Activated CD4-positive, alpha-beta T cell treated with anti-CD3 and anti-CD28 coated beads, Interleukin-2, amount 50 U/mL, for 4 hours (primary cell): ENCODE measurements at places on chromosomes 7 and 10.

DNA sequence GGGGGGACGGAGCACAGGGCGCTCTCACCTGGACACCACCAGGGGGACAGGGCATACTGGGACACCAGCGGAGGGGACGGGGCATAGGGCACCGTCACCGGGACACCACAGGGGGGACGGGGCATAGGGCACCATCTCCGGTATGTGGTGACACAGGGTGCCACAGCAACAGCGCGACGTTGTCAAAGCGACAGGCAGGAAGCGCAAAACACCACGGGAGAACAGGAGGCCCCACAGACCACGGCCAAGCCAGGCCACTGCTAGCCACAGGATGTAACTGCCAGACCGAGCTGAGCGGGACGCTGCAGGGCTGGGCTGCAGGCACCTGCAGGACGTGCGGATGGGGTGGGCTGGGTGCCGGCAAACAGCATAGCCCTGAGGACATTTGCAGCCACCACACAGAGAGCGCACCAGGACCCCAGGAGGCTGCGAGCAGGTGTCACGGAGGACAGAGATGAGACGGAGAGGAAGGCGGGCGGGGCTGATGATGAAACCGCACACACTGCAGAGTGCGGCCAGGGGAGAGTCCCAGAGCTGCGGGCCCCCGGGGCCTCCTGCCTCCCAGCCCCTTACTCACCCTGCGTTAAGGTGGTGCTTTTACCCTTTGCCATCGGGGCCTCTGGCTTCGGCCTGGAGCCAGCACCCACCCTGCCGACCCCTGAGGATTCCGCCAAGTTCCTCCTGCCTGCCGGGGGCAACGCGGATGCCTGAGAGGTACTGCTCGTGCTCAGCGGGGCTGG is 17.5 kb downstream of the MICALL2 start:
- no peak for DNase-seq

DNA sequence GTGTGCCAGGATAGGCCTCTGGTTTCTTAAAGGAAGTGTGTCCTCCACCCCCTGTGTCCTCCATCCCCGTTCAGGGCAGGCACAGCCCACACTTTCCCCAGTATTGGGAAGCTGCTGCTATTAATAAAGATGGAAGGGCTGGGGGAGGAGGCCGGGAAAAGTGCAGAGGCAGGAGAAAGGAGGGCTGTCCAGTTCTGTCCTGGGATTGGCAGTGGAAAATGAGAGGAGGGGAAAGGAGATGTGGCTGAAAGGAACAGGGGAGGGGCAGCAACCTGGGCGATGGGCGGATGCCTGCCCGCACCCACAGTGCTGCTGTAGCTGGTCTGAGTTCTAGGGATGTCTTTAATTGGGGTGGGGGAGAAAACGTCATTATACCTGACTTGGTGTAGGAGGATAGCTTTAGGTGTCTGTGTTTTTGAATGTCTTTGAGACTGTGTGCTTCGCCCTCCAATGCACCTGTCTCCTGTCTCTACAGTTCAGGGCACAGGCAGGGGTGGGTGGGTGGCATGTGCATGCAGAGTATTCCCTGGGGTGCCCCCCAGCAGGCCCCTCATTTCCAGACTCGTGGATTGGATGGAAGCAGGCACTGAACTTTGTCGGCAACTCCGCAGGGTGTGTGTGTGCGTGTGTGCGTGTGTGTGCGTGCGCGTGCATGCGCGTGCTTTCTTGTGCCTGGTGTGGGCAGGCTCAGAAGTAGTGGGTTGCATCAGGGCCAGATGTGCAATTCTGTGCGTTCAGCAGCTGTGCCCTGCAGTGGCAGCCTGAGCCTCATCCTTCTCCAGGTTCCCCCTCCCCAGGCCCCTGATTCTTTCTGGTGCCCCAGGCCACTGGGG is 2.5 kb downstream of the TRIM8 start:
- DNase-seq, result peak; percentile 38

DNA sequence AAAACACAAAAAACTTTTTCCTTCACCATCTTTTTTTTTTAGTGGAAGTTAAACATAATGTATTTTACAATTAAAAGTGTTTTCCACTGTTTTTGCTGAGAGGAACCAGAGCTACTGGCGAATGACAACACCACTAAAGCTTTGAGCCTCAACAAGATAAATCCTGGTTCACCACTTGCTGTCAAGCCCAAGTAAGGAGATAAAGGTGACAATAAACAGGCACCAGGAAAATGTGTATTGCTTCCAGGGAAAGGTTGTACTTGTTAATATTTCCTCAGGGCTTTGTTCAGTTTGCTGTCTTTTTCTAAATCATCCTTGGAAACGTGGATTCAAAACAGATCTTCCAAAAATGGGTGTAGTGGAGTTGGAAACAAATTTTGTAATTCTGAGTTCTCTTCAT is 109.9 kb upstream of the ANKRD30A start:
- DNase-seq, result no peak

DNA sequence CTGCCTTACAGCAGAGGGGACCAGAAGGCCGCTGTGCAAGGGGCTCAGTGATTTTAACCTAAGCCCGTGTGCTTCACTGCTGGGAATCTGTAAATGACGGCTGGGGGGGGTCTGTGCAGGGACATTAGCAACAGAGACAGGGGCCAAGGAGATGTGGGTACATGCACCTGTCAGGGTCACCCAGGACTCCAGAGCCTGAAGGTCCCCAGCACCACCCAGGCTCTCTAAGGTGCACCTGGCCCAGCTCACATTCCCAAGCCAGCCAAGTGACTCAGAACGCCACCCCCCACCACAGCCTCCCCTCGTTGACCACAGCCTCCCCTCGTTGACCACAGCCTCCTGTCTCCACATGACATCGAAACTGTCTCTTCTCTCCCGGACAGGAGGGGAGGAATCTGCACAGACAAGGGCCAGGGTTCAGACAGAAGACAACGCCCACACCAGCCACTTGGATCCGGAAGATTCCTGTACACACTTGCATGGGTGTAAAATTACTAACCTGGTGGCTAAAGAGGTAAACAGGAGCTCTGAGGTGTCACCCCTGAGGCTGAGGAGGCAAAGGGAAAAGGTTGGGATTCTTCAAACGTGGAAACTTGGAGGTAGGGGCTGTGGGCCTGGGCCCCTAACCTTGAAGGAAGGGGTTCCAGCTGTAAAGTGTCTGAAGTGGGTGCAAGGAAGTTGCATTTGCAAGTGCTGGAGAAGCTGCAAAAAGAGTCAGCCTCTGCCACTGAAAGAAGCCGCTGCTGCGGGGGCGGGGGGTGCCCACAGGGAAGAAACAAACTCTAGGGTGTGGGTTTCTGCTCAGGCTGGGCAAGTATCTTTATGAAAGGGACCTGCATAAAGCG is 27.0 kb downstream of the CALML3 start:
- peak; percentile 43 for DNase-seq

DNA sequence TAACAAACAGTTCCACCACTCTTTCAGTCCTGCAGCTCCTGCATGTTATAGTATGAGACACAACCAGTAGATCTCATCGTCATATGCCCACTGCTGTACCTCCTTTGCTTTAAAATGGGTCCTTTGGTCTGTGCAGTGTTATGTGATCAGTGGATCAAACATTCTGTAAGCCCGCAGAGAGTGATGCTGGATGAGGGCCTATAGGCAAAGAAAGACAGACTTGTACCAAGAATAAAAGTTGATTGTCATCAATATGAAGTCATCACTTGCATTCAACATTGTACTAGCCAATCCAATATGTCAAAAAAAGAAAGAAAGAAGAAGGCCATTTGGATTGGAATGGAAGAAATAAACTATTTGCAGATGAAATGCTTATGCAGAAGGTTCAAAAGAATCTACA is 79.8 kb upstream of the PHYHIPL start:
- no peak for DNase-seq

DNA sequence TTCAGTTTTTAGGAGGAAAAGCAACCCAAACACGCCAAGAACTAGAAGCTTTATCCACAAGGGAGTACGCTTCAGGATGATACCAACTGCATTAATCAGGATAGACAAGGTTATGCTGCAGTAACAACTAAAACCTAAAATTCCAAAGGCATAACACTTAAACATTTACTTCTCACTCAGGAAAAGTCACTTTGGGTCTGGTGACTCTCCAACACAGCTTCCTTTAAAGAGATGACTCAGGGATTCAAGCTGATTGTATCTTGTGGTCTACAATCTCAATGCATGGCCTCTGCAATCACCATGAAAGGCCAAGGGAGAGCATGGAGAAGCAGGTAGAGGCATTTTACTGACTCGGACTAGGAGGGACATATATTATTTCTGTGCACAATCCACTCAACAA is 315.8 kb downstream of the KCNMA1 start:
- no peak for DNase-seq

DNA sequence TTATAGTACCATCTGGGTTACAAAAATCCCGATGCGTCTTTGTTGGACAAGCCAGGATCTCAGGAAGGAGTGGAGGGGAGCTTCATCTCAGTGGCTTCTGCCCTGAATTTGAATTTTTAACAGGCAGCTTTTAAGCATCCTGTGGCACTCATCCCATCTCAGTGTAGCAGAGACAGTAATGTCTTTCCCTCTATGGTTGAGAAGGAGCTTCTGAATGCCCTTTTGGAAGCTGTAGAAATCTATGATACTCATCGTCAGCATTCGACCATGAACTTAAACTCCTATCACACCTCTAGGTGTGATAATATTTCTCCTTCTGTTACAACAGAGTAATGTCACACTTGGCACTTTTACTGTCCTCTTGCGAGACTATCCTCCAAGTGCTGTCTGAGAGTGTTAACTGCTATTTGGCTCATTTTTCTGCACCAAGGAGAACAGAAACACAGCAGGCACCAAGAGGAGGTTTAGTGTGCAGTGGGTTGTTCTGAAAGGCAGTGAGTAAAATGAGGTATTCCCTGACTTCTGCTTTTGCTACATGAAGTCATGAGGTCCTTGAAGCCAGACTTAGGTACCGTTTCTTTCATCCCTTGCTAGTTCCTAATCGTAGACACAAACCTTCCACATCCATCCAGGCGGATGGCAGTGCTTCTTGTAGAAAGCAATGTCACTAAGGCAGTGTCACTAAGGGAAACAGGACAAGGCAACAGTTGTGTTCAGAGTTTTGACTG is 177.4 kb downstream of the CELF2 start:
- DNase-seq, result no peak

DNA sequence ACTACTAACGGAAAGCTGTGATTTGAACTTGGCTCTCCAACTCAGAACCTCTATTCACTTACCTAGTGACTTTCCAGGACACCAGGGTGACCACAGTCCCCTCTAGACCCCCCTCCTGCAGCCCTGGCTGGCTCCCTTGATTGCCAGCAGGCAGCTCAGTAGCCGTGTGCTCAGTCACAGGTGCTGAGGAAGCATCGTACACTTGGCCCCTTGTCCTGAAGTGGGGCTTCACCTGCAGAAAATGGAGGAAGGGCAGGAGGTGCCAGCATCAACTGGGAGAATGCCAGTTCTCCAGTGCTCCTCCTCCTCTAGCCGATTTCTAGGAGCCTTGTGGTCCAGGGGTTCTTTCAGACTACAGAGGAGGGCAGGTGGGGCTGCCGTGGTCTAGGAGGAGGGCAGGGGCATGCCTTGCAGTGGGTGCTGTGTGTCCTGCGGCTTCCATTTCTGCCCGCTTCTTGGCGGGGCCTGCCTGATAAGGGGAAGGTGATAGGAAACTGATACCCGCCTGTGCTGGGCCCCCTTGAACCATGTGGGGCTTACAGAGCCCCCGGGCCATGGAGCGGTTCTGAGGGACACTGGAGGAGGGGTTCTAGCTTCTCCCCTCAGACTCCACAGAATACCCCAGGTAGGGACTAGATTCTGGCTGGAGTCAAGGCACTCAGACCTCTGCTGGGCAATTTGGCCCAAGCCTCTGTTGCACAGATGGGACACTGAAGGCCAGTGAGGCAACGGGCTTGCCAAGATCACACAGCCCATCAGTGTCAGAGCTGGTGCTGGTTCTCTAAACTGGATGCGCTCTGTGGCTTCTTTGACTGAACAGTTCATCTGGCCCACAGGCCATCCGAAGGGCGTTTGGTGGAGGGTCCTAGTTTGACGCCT is 14.0 kb downstream of the FAM241B start:
- DNase-seq, result no peak

DNA sequence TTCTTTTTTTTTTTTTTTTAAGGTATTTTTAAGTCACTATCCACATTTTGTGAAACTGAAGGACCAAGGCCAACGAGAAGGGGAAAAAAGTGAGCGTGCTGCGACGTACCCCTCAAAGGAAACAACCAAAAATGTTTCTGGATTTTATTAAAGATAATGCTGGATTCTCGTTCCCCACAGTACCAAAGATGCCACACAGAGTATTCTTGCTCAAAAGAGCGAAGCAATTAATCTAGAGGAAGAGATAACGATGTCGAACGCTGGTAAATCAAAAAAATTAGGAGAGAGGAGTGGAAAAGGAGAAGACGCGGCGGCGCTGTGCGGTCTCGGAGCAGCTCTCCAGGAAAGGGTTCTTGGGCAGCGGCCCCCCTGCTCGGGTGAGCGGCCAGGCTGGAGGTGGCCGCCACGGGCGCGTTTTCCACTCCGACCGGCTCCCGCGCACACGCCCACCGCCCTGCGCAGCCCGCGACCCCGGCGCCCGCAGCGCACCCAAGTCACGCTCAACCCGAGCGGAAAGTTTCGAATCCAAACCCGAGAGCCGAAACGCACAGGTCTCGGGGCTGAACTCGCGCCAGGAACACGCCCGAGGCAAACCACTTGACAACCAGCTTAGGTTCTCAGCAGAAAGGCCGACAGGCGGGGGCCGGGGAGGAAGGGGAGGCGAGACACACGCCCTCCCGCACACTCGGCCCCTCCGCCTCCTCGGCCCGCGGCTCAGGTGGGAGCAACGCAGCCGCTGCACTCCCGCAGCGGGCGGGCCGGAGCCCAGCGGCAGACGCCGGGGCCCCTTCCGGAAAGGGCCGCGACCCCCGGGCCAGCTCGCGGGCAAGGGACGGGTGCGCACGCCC is 989 bp downstream of the SRPK2 start:
- DNase-seq, result peak; percentile 25

DNA sequence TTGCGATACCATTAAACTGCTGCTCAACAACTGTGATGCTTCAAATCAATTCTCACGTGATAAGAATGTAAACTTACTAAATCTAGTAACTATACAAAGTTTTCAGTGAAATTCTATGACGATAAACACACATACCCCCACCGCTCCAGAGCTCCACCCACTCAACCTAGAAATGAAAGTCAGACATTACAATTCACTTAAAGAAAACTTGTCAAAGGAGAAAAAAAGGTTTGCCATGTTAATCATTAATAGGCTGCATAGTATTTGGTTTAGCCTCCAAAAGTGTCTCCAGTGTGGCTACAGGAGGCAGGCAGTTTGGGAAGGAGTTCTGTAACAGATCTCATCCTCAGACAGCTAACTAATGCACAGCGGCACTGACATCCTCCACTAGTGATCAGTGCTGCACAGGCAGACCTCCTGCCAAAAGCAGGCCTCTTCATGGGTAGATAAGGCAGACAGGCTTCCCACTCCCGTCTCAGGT is 3.1 kb downstream of the HERPUD2 start:
- no peak for DNase-seq

- no peak for DNase-seq
These were observed 346.7 kb downstream of the NRG3 start for GRCh38 chr10:82221601-82222149.

DNA sequence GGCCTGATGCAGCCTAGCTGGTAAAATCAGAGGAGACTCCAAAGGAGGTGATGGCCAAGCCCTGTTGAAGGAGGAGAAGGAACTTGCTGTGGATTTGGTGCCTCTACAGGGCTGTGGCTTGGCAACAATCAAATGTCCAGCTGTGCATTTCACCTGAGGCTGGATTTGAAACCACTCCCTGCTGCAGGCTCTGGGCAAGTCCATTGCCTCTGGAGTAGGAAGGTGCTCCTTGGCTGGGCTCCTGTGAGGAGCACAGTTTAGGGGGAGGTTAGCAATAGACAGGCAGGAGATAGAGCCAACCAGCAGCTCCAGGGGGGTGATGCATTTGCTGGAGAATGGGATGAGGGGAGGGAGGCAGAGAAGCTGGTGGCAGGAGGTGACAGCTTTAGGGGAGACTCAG is 26.5 kb downstream of the CDH23 start:
- no peak for DNase-seq
